NCI-H2081 treated with DMSO at 0.1 percent for 48 hours (cell line): ENCODE measurements at places on chromosomes 11 and 22.

DNA sequence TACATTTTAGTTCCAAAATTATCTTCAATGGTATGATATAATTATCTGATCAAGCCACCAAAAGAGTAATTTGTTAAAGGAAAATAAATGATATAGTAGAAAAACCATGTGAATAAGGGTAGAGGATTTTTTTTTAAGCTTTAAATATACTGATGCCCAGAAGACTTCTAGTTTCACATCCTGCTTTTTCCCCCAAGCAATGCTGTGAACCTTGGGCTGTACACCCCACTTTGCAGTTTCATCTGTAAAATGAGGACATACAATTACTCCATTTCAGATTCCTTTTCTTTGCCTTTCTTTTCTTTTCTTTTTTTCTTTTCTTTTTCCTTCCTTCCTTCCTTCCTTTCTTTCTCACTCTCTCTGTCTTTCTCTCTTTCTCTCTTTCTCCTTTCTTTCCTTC lies 1125.4 kb downstream of the DLG2 start:
- no peak for DNase-seq

GRCh38 chr11:1372660-1373059 lies 17.1 kb upstream of the BRSK2 start:
- DNase-seq, result no peak

DNA sequence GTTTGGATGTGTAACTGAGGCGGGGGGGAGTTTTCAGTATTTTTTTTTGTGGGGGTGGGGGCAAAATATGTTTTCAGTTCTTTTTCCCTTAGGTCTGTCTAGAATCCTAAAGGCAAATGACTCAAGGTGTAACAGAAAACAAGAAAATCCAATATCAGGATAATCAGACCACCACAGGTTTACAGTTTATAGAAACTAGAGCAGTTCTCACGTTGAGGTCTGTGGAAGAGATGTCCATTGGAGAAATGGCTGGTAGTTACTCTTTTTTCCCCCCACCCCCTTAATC lies 2.3 kb downstream of the MALAT1 start:
- DNase-seq, result no peak

DNA sequence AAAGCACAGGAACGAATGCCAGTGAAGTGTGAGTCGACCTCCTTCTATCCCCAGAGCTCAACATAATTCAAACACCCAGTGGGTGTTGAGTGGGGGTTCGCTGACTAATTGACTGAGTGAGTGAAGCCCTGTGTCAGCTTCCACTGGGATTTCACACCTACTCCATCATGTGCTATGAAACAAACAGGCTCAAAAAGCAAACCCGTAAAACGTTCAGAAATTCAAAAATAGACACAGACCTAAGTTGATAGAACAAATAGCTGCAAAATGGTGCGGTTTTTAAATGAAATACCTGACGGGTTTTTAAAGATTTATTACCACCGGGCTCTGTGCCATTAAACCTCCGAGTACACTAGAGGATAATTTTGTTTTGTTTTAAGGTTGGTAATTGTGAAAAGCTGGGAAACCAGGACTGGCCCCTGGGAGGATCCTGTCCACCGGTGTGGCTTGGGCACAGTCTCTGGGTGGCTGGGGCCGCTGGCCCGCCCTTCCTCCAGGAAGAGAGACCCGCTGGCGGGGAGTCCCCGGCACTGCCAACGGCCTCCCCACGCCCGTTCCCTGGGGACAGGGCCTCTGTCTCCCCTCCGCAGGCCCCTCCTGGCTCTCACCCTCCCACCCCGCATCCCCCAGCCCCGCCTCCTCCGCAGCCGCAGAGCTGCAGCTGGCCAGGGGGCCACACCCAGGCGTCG lies 13.6 kb downstream of the KCNJ5 start:
- DNase-seq, result no peak

- DNase-seq, result no peak
Observed at GRCh38 chr11:107695446-107695845, 16.4 kb downstream of the SLN start.

- no peak for DNase-seq
Observed at GRCh38 chr22:20105456-20106204, 10.3 kb upstream of the RANBP1 start.

- DNase-seq, result no peak
Observed at GRCh38 chr11:7977232-7977917, 9.8 kb upstream of the EIF3F start.

DNA sequence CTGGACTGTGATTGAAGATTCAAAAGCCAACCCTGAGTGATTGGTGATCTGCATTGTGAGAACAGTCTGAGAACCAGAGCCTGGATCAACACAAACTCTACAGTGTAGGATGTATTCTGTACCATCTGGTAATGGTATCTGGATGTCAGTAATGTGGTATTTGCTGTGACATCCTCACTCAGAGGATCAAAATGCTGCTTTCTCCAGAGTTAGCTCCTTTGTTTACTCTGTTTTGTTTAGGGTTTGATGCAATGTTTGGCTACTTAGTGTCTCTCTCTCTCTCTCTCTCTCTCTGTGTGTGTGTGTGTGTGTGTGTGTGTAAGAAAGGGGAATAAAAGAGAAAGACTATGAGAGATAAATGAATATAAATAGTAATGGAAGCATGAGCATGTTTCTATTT lies 24.3 kb downstream of the CASP4 start:
- no peak for DNase-seq

- DNase-seq, result no peak
Observed at GRCh38 chr22:49553076-49553475, 274.6 kb downstream of the BRD1 start.

DNA sequence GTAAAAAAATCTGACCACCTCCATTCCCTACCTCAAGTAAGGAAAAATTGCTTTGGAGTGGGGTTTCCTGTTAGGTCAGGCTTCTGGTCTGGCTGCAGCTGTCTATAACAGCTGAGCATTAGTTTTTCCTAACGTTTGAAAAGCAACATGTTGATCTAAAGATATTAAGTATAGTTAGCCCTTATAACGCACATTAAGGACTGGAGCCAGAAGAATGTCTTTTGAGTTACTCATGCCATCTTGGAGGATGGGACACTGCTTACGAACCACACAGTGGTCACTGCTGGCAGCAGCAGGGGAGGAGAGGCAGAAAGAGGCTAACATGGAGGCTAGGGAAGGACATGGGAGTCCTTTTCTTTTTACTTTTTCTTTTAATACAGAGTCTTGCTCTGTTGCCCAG lies 44.1 kb upstream of the GDPD4 start:
- DNase-seq, result no peak

GRCh38 chr11:128726458-128727139 lies 32.7 kb downstream of the FLI1 start:
- no peak for DNase-seq

- DNase-seq, result no peak
Observed at GRCh38 chr11:130431331-130431773, 2.9 kb upstream of the ADAMTS8 start.

DNA sequence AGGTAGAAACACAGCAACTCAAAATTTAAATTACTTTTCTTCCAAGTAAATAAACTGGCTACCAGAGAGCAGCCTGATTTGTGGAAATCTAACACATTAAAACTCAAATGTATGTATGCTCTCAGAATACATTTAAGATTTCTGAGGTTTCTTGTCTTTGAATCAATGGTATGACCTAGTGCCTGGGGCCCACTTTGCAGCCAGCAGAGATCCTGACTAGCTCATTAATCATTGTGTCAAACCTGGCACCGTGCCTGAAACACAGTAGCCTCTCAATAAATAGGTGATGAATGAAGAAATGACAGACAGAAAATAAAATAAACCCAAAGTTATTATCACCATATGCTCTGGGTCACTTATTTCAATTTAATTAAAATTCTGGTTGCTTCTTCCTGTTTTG lies 176.2 kb upstream of the FAT3 start:
- DNase-seq, result no peak

- DNase-seq, result no peak
Observed at GRCh38 chr11:71120471-71120896, 131.9 kb downstream of the SHANK2 start.

GRCh38 chr11:39971938-39972337 lies 1487.5 kb downstream of the LRRC4C start:
- no peak for DNase-seq

DNA sequence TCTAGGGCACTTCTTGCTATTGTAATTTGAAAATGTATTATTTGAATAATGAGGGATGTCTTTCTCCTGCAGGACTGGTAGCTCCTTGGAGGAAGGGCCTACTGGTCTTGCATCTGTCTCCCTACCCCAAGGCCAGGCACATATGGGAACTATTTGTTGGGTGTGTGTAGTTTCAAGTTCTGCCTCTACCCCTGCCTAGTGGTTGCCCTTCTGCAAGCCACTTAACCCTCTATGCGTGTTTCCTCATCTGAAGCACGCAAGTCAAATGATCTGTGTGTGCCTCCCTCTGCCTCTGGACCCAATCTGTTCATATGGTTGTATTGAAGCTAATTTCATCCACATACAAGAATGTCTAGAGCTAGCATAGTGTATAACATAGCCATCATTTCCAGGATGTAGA lies 67.0 kb downstream of the WNT11 start:
- no peak for DNase-seq
